KG1 (cell line): ENCODE measurements at places on chromosomes 7 and 10.
A peak's percentile ranks its signal among the peaks of the same experiment; 100 is the strongest.

- DNase-seq = no peak
Measured at GRCh38 chr10:107913317-107914294, 749.1 kb upstream of the SORCS1 start.

- no peak for DNase-seq
Measured at GRCh38 chr7:116570306-116570705, 45.5 kb downstream of the CAV1 start.

GRCh38 chr10:94416896-94417295, 14.6 kb downstream of the TBC1D12 start:
- DNase-seq = no peak

DNA sequence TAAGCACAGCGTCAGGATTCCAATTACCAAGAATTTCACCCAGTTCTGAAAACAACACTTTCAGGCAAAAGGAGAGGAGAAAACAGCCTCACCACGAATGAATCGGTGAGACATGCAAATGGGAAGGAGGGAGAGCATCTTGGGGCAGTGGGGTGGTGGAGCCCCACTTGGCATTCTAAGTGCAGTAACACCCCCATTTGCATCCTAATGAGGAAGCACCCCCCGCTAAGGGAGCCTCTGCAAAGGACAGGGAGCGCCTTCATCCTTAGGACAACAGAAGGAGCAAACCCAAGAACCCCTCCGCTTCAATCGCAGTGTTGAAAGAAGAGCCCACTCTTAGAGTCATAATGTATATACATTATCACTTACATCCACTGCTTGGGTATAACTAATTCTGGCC, 46.8 kb downstream of the NRAP start:
- no peak for DNase-seq

DNA sequence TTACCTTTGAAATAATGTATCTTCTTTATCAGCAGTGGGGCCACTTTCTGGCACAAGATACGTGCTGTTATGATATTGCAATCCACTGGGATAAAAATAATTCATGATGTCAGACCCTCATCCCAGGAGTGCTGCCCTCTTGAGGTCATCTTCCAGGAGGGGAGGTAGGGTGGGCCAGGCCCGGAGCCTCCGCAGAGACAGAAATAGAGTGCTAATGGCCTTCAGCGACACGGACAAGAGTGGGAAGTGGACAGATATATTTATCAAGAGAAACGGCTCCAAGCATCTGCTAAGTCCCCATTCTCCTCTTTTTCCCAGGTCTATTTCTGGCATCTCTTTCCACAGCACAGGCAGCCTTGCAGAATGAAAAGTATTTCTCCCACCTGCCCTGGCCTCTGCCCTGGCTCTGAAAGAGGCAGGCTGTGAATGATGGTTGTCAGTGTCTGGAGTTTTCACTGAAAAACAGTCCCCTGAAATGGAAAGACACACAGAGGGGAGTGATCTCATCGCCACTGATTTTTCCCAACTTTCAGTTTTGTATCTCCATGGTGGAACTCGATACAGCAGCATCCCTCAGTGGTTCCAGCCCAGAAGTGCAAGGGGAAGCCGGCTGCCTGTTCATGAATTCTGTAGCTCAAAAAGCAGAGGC, 251.7 kb upstream of the MYO3A start:
- no peak for DNase-seq

DNA sequence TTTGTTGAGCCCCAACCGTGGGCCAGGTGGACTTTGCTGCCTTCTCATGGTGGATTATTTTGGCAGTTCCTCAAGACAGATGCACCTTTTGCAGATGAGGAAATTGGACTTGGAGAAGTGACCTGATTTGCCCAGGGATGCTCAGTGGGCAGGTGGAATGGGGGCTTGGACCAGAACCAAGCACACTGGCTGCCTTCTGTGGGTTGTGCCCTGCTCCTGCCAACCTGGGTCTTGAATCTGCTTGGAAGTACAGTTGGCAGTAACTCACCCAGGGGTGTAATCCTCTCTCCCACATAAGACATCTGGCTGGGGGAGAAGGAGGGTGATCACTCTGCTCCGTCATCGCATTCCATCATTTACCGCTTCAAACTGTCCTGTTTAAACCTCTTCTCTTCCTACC, 110.5 kb upstream of the GPR26 start:
- DNase-seq = no peak

DNA sequence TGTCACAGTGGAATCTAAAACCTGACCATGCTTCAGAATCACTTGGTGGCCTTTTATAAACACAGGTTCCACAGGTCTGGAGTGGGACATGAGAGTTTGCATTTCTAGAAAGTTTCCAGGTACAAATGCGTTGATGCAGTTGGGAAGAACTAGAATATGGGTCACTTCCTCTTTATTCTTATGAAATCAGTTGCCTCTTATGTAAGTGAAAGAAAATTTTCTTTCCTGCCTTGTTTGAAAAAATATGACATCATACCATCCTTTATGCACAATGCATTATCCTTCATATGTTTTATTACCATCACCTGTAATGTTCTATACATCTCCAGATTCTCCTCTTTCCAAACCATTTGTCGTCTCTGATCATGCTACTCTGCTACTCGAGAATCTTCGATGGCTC, 44.0 kb downstream of the PLXNA4 start:
- DNase-seq = no peak

- no peak for DNase-seq
Measured at GRCh38 chr7:73461782-73462285, 28.3 kb downstream of the FZD9 start.

GRCh38 chr7:33233659-33234058, 104.3 kb downstream of the BBS9 start:
- DNase-seq = no peak

DNA sequence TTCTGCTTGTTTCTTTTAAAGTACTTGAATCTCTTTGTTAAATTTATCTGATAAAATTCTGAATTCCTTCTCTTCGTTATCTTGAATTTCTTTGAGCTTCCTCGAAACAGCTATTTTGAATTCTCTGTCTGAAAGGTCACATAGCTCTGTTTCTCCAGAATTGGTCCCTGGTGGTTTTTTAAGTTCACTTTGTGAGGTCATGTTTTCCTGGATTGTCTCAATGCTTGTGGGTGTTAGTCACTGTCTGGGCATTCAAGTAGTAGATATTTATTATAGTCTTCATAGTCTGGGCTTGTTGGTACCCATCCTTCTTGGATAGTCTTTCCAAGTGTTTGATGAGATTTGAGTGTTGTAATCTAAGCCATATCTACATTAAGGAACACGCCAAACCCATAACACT, 1060.6 kb downstream of the LRMDA start:
- DNase-seq = no peak

DNA sequence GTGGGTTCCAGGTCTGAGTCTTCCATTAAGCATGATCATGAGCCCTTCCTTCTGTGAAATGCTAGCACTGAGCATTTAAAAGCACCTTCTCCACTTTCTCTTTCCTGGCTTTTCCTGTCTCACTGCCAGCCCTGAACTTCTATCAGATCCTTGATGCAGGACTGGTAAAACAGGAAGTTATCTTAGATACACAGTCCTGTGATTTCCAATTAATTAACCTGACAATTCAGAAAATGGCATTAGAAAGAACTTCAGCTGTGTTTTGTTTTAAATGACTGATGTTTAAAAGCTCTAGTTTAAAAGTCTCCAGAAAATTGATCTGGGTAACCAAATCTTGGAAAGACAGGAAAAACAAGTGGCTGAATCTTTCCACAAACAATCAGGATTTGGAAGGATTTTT, 79.0 kb upstream of the MACROH2A2 start:
- DNase-seq = no peak

- no peak for DNase-seq
Measured at GRCh38 chr10:69573056-69573806, at the start of gene NEUROG3. NEUROG3 (minus strand) TSS chr10:69573422; CDS start chr10:69573043, 379 bp downstream.

DNA sequence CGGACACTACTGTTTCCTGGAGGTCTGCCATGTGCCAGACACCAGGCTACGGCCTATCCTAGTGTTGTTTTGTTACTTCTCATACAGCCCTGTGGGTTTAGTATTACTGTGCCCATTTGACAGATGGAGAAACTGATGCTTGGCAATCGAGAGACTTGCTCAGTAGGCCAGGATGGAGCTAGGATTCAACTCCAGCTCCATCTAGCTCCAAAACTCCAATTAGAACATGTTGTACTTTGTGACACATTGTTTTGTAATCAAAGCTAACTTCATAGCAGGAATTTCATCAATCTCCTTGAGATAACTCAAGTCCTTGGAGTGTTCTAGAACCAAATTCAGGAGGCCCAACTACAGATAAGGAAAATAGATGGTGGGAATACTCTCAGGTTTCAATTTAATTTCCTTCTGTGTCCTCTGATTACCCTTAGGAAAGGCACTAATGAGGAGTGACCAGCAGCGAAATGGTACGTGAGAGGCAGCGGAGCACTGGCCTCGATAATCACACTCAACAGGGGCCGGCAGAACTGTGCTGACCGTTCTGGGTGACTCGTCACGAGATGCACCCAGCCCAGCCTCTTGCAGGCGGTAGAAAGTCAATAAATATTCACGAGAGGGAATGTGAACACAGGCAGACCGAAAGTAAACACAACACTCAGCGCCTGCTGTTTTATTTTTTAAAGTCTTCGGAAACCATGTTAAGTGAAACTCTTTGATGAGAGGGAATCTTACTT, 269.6 kb upstream of the NEBL start:
- DNase-seq = no peak

DNA sequence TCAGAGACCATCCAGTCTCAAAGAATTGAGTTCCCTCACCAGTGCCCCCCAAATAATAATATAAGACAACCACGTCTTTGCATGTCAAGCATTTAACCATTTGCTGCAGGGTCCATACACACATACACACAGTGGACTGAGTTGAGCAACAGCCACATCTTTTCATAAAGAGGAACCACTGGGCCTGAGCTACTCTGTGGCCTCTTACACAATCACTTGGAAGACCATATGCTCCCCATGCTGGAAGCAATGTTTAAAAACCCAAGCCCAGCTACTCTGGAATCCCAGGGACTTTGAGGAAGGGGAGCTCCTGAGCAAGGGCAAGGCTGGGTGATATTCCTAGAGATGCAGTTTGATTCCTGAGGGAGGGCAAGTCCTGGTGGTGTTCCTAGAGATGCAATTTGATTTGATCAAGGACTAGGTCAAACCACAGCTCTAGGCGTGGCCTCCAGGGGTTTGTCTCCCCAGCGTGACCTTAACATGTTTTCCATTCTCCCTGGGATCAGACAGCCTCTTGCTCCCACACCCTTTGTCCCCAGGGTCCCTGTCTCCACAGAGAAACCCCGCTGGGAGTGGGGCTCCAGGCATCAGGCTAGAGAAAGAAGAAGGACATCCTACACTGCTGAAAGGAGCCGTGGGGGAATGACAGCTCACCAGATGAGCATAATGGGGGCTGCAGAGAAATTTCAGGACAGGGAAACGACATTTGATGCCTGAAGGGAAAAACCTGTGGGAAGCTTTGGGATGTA, 376.2 kb upstream of the MGMT start:
- peak; percentile 3 for DNase-seq

DNA sequence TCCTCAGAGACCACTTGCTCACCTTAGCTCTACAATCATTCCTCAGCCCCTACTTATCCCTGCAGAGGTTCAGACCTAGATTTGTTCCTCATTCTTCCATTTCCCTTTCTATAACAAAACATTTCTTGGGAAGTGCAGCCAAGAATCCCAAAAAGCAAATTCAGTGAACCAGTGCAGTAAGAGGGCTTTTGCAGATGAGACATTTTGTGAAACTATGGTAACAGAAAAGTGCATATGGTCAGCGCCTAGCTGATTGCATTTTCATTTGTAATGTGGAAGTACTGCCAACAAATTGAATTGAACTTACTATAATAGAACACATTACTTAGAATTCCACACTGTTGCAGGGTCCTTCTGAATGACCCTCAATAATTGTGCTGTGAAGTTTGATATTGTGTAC, 18.6 kb downstream of the AGMO start:
- no peak for DNase-seq

GRCh38 chr7:128347647-128348097, 4.0 kb upstream of the RBM28 start:
- no peak for DNase-seq

- DNase-seq = no peak
Measured at GRCh38 chr10:77983384-77984341, 45.7 kb downstream of the POLR3A start.

- DNase-seq = no peak
Measured at GRCh38 chr10:85961479-85962067, 405.0 kb downstream of the GRID1 start.

GRCh38 chr10:60237977-60238758, 151.5 kb downstream of the ANK3 start:
- DNase-seq = no peak

DNA sequence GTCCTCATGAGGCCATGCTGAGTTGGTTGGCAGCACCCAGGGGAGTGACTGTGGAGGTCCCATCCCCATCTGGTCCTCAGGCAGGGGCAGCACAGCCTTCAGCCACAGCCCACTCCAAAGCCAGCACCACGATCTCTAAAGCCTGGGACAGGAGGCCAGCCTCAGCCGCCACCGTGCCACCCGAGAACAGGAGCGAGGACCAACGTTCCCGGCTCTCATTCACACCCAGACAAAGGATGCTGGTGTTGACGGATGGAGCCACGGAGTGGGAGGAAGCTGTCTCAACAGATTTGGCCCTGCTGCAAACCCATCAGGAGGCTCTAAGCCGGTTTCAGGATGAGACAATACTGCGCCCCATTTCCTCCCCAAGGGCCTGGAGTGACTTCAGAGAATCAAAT, 42.7 kb upstream of the PPP2R2D start:
- no peak for DNase-seq

- no peak for DNase-seq
Measured at GRCh38 chr7:12646139-12646538, 41.3 kb upstream of the ARL4A start.

GRCh38 chr7:28865601-28866144, 92.5 kb downstream of the TRIL start:
- DNase-seq = no peak

DNA sequence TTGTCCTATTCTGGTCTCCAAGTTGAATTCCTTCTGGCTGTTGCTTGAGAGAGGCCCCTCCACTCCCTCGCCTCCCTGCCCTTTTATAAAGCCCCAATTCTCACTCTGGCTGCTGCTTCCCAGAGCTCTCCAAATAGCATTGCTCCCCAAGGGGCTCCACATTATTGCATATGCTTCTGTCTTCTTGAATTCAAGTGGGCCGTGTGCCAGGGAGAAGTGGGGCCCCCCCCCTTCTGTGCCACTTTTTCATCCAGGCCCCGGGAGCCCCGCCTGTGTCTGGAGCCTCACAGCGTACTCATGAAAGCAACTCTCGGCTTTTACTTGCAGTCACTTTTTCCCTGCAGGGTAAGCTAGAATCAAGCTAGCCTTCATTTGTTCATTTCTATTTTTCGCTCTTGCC, 265.1 kb downstream of the CCSER2 start:
- DNase-seq = no peak

- DNase-seq = peak; percentile 10
Measured at GRCh38 chr10:33871061-33871956, 536.8 kb upstream of the NRP1 start.

GRCh38 chr7:43148161-43148731, 35.8 kb downstream of the HECW1 start:
- no peak for DNase-seq

GRCh38 chr7:20963556-20964280, 177.0 kb upstream of the SP8 start:
- DNase-seq = no peak

DNA sequence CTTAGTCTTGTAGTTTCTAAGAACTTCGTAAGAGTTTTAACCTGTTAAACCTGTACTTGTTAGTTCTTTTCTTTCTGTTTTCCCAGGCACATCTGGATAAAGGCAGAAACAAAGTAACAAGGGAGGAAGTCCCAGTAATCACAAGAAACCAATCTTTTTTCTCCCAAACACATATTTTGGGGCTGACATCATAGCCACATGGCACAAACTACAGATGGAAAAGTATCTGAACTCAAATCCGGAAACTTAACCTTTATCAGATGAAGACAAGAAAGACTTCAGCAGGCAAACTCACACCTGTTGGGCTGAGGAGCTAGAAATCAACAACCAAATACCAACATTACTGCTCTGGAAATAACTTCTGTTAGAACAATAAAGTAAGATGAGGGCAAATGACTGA, 67.1 kb downstream of the CUBN start:
- no peak for DNase-seq
